ENCODE measurements at places on chromosomes 3 and 15.
A peak's percentile ranks its signal among the peaks of the same experiment; 100 is the strongest.

- no peak for DNase-seq
These were observed 88.7 kb downstream of the FNDC3B start for GRCh38 chr3:172127929-172128580.

DNA sequence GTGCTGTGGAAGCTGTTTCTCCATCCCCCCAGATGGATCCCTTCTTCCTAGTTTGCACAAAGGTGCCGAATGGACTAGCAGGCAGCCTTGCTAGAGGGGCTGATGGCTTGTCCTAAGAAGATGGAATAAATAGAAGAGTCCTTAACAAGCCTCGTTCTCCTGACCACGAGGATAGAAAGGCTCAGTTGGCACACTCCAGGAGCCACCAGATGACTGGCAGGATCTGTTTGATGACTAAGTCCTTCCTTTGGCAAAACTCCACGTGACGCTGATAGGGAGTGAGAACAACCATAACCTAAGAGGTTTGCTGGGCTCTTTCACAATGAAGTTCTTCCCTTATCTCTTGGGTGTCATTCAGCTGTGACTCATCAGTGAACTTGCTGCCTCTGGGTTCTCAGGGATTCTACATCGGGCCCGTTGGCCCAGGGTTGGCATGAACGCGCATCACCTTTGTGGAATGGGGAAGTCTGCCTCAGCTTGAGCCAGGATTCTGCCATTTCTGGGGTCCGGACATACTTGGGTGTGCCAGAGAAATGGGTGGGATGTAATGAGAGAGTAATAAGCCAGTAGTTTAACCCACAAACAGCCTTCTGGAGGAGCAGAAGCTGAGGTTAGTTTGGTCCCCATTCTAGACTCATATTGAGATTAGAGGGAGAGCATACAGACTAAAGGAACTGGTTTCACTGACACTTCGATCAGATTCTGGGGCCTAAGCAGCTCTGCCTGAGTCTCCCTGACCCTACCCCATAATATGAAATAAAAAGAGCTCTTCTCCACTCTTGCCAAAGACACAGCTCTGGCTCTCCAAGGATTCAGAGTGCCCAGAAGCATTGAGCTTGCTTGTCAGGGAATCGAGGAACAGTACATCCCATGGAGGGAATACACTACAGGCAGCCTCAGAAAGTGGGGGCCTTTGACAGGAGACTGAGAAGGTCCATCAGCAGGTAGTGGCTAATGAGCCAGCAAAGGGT is 2.0 kb upstream of the MELTF start:
- peak; percentile 70 for DNase-seq

- DNase-seq, result no peak
These were observed 1.1 kb upstream of the VPS18 start for GRCh38 chr15:40893019-40893670.

DNA sequence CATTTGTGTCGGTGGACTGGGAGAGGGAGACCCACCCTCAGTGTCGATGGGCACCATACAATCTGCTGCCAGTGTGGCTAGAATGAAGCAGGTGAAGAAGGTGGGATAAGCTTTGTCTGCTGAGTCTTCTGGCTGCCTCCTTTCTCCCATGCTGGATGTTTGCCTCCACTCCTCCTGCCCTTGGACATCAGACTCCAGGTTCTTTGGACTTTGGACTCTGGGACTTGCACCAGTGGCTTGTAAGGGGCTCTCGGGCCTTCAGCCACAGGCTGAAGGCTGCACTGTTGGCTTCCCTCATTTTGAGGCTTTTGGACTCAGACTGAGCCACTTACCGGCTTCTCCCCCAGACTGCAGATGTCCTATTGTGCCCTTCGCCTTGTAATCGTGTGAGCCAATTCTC is 23.6 kb upstream of the OSBPL11 start:
- no peak for DNase-seq

DNA sequence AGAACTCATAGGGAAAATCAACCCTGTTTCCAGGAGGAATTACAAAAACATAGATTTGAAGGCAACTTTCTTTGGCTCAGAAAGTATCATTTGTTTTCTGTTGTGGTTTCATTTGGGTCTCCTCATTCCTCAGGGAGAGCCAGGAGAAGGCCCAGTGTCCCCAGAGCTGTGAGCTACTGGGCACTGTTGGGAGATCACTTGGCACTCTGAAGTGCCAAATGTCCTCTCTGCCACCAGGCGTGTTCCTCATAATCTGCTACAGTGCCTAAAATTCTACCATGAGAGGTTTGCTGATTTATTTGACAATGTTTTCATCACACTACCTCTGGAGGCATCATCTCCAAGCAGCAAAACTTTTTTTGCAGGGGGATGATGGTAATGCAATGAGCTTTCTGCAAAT is 17.4 kb upstream of the TNFAIP8L3 start:
- no peak for DNase-seq

DNA sequence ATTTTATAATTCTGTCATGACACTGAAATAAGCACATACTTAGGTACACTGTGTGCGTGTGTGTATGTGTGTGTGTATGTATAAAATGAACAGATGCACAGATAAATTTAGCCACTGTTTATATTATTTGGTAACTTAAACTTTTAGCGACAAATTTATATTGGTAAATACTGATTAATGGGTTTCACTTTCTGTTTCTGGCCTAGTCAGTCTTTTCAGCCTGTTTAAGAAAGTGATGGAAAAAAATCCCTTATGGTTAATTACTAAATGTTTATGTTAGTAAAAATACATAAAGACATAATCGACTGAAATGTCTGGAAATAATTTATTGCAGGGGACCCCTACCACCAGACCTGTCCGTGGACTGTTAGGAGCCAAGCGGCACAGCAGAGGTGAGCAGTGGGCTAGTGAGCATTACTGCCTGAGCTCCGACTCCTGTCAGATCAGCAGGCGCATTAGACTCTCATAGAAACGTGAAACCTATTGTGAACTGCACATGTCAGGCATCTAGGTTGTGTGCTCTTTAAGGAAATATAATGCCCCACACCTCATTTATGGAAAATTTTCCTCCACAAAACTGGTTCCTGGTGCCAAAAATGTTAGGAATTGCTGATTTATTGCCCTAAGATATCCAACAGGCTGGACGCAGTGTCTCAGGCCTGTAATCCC is 717.4 kb downstream of the SI start:
- no peak for DNase-seq

GRCh38 chr15:45372041-45372995 is 6.0 kb downstream of the GATM start:
- no peak for DNase-seq

DNA sequence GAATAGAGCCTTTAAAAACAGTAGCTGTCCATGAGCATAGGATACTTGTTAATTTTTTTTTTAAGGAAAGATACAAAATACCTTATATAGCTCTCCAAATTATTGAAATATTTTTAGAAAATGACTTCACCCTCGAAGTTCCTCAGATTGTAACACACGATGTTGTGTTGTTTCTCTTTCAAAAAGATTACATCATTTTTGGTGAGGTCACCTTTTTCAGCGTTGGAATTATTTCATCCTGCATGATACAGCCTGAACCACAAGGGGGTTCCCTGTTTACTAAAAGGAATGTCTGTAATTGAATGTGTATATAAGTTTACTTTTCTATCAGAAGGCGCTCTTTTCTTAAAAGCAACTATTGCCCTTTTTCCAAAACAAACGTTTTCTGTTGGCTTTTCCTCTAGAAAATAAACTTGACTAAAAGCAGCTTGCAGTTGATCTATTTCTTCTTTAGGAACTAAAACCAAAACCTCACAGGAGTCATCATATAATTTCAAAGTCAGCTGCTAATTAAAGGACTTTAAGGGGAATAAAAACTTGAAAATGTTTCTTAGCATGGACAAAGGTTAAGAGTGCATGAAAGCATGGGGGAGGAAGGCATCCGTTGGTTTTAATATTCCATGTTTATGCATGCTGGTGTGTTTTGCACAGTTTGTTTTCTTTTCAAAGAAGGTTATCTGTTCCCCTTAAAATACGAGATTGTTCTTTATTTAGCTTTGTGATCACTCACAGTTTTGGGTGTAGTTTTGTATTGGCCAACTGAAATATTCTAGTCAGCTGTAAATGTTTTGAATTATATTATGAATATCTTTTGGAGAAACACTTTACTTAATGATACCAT is 29.4 kb downstream of the LYSMD4 start:
- DNase-seq, result peak; percentile 53

DNA sequence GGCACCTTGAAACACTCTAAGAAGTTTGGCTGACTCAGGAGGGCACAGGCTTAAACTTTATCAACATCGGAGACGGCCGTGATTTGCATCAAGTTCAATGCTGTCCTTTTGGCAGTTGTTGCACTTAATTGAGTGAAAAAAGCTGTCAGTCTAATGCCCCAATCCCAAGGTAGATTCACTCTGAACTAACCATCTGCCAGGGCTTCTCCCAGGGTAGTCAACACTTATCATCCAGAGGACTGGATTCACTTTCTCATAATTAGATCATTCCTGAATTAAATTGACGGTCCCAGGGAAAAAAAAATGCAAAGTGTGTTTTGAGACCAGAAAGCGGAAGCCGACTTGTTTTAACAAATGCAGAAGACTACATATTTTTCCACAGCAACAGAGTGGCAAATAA is 28.5 kb downstream of the RORA start:
- no peak for DNase-seq

DNA sequence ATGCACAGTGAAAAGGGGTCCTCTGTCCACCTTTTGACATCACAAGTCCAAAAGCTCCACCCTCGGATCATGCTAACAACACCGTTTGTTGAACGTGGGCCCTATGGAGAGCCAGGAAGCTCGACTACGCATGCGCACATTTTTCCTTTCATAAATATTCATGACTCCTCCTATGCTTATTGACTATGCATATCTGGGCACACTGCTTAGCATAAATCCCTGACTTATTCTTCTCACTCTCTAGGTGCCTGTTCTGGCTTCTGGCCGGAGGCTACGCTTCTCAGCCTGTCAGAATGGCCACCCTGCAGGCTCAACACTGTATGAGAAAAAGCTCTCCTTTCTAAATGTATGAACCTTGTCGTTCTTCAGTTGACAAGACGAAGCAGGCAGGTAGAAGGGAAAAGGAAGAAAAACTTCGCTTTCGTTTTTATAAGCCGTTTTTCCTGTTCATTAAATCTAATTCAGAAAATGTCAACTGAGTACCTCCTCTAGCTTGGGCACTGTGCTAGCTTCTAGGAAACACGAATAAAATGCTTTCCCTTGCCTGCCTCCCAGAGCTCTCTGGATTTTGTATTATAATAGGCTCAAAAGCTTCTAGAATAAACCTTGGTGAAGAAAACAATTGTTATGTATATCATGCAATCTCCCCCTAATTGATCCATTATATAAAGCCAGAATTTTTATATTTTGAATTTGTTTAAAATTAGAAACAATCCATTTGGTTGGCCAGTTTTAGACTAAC is 207.7 kb downstream of the ATP10A start:
- DNase-seq, result no peak

DNA sequence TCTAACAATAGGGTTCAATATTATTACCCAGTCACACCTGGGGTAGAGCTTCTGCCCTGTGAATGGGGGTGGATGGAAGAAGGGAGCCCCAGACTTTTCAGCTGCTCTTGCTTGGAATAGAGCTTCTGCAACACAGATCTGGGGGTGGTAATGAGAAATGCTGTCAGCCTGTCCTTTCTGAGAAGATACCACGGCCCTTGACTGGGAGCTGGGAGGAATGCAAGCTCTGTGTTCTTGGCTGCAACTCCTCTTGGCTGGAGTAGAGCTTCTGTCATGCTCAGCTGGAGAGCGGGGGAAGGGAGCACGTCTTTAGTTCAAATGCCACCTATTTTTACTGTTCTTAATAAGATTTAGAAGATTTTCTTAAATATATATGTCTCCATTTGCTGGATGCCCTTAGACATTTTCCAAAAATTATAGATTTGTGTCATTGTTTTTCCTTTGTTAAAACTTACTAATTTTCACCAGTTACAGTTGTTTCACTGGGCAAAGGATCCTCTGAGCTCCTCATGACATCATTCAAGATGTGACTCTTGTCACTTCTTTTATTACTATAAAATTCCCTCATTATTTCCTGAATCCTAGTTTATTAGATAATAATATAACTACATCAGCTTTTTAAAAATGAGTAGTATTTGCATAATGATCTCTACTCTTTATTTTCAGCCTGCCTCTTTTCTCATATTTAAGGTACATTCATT is 180.0 kb upstream of the TGFBR2 start:
- no peak for DNase-seq

- DNase-seq, result no peak
These were observed 11.1 kb upstream of the ARID3B start for GRCh38 chr15:74529921-74530320.

- DNase-seq, result no peak
These were observed 340.6 kb downstream of the TBL1XR1 start for GRCh38 chr3:176856721-176857120.

GRCh38 chr15:95565690-95566089 is 764.8 kb upstream of the NR2F2 start:
- no peak for DNase-seq

- DNase-seq, result peak; percentile 69
These were observed 48.1 kb upstream of the CDV3 start for GRCh38 chr3:133525435-133525834.

- no peak for DNase-seq
These were observed 136.6 kb upstream of the PTX3 start for GRCh38 chr3:157300094-157300493.

Data from RPMI8226 (cell line).